Myometrial cell (primary cell): ENCODE measurements at places on chromosomes 16 and 17. TPM values are rescaled to one million over a fixed set of nuclear protein-coding genes. Genes with fewer than 3 reads are reported as not detected.

Gene PHKB
- total RNA-seq, result 29.6 and 33.2 TPM in 2 replicates

Gene C17orf107
- 4.3 and 5.7 TPM in 2 replicates for total RNA-seq

Gene KRTAP4-5
- total RNA-seq, result not detected in 2 replicates

Gene CCP110
- total RNA-seq, result 6.3 and 8.0 TPM in 2 replicates

Gene EVI2B
- 1.6 and 1.7 TPM in 2 replicates for total RNA-seq

Gene APOH
- total RNA-seq, result not detected in 2 replicates

Gene CDIPT
- 101 and 105 TPM in 2 replicates for total RNA-seq

Gene GRB2
- 75.0 and 92.3 TPM in 2 replicates for total RNA-seq

Gene PHOSPHO1
- total RNA-seq, result not detected in 2 replicates

Gene TP53TG3
- total RNA-seq, result not detected in 2 replicates
